Fibroblast of pulmonary artery (primary cell): ENCODE measurements at places on chromosomes 2 and 18.

GRCh38 chr2:191150600-191151330 is at the start of gene STAT4:
STAT4 (minus strand) TSS chr2:191150994; CDS start chr2:191148203, 2,791 bp downstream.
- DNase-seq, result peak; percentile 75

GRCh38 chr2:238487652-238488346 is 61.1 kb downstream of the ASB1 start:
- no peak for DNase-seq

DNA sequence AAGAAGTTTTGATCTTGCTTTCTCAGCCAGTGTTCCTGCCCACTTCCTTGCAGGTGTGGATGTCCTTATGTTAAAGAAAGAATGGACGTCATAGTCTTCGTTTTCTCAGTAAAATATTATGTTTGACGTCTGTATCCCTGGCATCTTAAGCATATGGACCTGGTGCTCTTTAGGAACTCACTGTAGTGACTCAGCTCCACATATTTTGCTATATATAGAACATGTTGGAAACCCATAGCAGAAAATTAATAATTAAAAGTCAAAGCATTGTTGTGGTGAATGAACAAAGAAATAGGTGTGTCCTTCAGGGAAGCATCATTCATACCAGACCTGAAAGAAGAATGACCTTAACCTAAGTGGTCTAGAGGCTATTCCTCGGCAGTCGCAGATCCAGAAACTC is 196.1 kb downstream of the MCFD2 start:
- peak; percentile 63 for DNase-seq

DNA sequence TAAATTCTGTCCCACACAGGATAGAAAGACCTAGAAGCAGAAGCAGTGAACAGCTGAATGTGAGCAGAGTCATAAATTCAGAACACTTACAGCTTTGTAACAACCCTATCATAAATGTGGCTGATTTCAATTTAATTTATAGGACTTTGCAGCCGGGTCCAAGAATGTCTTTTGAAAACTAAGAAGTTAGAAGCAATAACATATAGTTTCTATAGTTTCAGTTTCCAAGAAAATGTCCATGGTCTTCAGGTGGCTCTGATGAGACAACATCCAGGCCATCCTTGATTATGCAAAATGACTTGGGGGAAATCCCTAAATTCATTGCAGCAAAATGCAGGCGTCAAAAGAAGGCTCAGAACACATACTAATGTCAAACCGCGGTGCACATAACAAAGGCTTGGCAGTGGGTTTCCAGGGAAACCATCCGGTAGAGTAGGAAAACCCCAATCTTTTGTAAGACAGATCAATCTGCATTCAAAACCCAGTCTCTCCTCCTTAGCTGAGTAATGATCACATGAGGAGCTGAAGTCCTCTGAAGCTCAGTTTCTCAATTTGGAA is 442.2 kb upstream of the ID2 start:
- DNase-seq, result no peak

DNA sequence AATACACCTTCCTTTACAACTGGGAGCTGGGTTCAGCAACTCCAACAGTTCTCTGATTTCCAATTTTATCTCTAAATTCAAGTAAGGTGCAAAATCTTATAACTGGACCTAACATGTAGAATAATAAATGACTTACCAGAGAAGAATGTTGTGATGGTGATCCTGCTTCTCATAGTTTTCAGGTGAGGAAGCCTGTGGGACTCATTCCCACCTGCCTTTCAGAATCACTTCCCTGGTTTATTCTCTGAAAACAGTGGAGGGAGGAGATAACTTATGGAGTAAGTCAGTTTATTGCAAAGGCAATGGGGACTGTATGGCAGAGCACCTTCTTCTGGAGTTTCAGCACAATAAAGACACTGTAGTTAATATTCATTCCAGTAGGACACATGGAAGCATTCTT is 1188.2 kb upstream of the FAM98A start:
- no peak for DNase-seq

GRCh38 chr2:172074254-172074653 is 11.1 kb upstream of the DLX1 start:
- DNase-seq, result no peak

- DNase-seq, result no peak
Measured at GRCh38 chr2:98730053-98730706, 752 bp downstream of the MGAT4A start.

DNA sequence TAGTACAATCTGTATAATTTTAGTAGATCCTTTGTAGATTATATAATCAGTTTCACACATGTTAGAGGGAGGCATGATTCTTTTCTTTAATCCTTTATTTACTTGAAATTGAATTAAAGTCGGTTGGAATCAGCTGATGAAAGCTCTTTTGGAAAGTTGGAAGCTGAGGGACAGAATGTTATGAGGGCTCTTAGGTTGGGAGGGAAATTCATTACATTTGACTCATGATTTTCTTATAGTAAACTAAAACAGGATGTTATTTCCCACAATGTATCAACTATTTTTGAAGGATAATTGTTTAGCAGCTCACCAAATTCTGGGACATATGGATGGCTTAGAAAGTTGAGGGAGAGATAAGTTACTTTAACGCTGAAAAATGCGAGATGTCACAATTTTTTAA is 52.7 kb upstream of the TMEFF2 start:
- DNase-seq, result peak; percentile 11

GRCh38 chr18:28045176-28045810 is 131.6 kb downstream of the CDH2 start:
- DNase-seq, result peak; percentile 87

DNA sequence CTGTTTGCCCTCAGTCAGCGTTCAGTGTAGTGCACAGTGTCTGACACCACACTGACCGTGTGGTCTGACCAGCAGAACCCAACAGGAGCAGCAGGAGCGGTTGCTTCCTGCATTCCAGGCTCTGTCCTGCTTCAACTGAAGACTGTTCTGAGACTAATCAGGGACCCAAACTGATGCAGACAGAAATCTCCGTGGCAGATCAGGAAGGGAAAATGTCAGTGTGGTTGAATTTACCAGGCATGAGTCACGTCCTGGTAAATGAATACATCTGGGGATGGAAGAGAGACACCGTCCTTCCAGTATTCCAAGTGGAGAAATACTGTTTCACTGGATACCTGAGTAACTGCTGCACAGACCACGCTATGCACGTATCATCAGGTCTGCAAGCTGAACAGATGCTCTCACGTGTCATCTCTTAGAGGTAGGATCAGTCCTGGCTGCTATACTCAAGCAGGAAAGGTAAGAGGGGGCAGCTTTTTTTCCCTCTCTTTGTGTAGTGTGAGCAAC is 223.6 kb upstream of the EPAS1 start:
- peak; percentile 93 for DNase-seq

GRCh38 chr2:74357627-74358026 is 14.4 kb upstream of the SLC4A5 start:
- no peak for DNase-seq

DNA sequence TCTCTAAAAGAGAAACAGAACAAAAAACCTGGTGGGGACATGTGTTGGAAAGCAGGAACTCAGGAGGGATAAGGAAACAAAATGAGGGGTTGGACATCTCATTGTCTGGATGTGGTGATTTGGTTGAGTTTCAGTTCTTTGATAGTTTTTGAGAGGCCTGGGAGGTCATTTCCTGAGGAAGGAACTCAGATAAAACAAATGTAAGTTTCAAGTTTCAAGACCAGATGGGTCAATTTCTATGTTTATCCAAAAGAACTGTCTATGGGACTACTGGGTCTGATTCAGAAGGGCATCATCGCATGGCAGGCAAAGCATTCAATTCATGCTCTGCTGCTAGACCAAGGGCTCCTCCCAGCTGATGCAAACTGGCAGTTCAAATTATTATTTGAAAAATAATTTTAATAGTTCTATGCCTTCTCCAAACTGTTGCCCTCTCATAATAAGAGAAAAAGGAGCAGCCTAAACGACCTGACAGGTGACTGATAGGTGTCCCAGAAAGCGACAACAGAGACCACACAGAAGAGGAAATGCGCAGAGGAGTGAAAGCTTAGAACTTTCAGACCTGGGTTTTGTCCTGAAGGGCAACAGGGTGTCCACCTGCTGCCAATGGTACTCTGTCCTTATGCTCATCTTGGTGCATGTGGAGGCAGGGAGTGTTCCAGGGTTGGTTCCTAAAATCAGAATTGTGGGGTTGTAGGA is 39.3 kb upstream of the SH3RF3 start:
- DNase-seq, result no peak

- DNase-seq, result no peak
Measured at GRCh38 chr2:52097071-52097470, 1065.1 kb upstream of the NRXN1 start.

DNA sequence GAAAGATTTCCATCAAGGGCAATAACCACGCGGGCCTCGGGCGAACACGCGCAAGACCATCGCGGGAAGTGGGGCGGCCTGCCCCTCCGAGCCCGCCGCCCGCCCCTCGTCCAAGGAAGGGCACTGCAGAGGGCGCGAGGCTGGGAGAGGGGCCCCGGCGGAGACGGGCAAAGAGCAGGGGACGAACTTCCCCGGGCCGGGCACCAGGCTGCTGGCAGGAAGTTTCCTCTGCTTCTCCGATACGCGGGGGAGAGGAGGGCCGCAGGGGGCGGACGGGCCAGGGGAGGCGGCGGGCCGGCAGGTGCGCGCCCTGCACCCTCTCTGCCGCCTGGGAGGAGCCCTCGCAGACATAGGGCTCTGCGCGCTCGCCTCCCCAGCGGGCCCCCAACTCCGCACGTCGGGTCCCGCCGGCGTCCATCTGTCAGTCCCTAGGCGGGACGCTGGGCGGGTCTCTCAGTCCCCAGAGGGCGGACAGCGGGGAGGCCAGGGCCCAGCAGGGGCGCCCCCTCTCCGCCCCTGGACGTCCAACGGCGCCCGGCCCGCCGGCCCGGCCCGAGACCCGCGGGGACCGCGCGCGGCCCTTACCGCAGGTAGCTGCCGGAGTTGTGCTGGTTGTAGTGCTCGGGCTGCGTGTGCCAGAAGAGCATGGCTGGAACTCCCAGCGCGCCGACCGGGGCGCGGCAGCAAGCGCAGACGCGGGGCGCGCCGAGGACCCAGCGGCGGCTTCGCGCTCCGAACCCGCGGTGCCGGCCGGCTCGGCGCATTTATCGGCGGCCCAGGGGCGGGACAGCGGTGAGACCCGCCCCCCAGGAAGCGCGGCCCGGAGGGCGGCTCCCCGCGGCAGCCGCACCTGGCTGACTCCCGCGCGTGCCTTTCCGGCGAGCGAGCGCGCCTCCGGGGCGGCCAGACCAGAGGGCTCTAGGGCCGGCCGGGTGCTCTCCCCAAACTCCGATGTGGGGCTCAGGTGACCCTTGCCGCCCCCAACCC is at the start of gene TFCP2L1:
TFCP2L1 (minus strand) TSS at position 740 of the 987 bp plus-strand sequence; CDS start at position 647, 93 bp downstream.
- DNase-seq, result no peak

DNA sequence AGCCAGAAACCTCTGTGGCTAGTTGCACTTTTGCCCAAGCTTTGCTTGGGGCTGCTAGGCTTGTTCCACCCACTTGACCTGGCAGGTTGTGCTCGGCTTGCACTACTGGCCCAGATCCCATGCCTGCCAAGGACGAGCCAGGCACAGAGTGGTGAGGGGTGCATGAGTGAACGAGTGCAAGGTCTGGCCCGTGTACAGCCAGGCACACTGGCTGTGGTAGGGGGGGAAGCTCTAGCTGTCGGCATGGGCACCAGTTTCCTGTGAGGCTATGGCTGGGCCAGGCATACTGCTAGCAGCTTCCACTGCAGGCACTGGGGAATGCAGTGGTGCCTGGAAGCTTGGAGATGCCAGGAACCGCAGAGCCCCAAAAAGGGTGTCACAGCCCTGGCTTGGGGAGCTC is 210.4 kb downstream of the AKAIN1 start:
- no peak for DNase-seq

DNA sequence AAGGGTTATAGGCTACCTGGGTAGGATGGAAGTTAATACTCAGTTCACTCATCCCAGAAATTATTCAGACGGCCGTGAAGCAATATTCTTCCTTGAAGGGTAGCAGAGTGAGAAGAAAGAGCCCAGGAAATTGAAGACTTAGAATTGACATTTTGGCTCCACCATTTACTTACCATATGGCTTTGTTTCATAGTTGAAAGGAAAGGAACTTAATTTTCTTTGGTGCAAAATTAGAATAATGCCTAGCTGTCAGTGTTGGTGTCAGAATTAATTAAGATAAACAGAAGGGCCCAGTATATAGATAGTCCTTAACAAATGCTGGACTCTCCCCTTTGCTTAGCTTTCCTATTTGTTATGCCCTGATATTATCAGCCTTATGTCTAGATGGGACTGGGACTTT is 263.2 kb downstream of the KCNJ3 start:
- no peak for DNase-seq
